SJSA1 (cell line): ENCODE measurements at places on chromosomes 11 and 22.
A peak's percentile ranks its signal among the peaks of the same experiment; 100 is the strongest.

DNA sequence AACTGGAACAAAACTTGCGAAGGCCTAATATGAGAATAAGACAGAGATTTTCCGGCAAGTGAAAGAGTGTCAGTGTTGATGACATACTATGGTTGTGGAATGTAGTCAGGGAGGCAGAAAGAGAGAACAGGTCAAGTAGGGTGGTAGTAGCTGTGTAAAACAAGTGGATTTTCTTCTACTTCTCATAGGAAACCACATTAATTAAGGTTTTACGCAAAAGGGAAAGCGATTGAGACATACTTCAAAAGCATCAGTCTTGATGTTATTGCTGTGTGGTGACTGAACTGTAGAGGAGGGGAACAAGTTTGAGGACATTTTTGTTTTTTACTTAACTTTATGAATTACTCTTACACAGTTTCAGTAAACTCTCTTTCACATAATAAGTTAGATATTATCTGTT, 186.0 kb upstream of the CNTN5 start:
- DNase-seq, result no peak

DNA sequence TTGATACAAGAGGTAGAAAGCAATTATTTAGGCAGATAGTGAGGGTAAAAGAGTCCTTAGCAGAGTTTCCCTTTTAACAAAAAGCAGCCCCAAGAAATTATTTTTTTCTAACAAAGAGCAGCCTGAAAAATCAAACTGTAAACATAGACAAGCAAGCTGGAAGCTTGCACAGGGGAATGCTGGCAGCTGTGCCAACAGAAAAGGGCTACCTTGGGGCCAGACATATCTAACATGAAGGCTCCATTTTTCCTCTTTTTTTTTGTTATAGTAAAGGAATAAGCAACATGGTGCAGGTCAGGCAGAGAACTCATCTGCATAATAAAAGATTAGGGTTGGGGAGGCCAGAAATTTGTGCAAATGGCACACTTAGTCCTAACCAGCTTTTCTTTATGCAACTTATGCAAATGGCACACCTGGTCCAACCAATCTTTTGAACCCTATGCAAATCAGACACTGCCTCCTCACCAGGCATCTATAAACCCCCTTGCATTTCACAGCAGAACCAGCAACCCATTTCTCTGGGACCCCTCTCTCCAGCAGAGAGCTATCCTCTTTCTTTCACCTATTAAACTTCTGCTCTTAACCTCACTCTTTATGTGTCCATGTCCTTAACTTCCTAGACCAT, 41.8 kb downstream of the PDGFD start:
- no peak for DNase-seq

DNA sequence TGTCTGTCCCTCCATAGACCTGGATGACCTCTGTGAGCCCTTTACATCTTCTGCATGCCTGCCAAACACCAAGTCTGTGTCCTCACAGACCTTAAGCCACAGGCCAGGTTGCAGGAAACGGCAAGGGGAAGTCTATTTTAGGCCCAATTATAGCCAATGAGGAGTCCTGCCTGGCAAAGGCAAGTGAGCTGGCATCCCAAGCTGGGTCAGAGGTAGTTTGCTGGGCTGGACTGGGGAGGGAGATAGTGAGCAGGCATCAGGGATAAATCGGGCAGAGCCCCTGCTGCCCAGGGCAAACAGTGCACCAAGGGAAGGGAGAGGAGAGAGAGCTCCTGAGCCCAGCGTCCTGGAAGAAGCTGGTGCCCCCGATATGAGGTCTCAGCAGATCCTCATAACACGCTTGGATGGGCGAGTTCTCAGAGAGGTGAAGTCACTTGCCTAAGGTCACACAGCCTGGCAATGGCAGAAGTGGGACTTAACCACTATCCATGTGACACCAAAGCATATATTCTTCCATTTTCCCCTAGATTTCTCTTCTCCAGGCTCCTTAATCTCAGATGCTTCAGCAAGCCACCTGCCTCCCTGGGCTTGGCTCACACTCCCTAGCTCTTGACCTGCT, 3.7 kb upstream of the RELT start:
- DNase-seq, result no peak

- no peak for DNase-seq
Observed at GRCh38 chr11:133821776-133822175, 23.5 kb downstream of the SPATA19 start.

- DNase-seq, result no peak
Observed at GRCh38 chr11:50298182-50298988, 265.7 kb downstream of the OR4C45 start.

DNA sequence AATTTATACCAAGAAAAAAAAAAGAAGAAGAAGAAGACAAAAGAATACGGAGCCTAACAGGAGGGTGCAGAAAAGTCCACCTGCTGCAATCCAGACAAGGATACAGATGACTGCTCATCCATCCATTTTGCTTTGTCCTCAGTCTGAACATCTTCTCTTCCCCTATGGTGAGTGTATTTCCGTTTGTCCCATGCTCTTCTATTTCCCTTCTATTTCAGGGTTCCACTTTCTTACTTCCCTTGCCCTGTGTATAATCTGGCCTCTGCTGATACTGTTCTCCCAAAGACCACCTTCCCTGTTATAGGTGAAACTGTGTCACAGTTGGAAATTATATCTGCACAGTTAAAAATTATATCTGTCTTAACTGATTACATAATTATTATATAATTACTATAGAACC, 48.7 kb upstream of the USP47 start:
- no peak for DNase-seq

- no peak for DNase-seq
Observed at GRCh38 chr11:119716582-119717498, 12.2 kb downstream of the NECTIN1 start.

- no peak for DNase-seq
Observed at GRCh38 chr11:92286709-92287108, 62.1 kb downstream of the FAT3 start.

GRCh38 chr11:59429924-59430516, 3.8 kb upstream of the OR5A2 start:
- no peak for DNase-seq

DNA sequence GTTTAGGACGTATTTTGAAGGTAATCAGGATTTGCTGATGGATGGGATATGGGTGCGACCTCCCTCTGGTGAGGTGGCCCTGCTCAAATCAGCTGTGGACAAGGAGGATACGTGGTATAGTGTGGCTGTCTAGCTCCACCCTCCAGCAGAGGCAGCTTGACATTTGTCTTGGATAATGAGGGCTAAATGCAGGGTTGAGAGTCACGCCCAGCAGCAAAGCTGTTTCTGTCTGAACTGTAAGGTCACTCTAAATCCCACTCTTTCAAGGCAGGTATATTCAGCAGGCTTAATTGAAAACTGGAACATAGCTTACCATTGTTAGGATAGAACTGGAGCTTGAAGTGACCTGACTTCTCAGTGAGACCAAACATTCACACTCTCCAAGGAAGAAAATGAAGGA, 98.7 kb downstream of the SWAP70 start:
- DNase-seq, result no peak

GRCh38 chr11:124961972-124962609, 8.1 kb downstream of the CCDC15 start:
- no peak for DNase-seq

DNA sequence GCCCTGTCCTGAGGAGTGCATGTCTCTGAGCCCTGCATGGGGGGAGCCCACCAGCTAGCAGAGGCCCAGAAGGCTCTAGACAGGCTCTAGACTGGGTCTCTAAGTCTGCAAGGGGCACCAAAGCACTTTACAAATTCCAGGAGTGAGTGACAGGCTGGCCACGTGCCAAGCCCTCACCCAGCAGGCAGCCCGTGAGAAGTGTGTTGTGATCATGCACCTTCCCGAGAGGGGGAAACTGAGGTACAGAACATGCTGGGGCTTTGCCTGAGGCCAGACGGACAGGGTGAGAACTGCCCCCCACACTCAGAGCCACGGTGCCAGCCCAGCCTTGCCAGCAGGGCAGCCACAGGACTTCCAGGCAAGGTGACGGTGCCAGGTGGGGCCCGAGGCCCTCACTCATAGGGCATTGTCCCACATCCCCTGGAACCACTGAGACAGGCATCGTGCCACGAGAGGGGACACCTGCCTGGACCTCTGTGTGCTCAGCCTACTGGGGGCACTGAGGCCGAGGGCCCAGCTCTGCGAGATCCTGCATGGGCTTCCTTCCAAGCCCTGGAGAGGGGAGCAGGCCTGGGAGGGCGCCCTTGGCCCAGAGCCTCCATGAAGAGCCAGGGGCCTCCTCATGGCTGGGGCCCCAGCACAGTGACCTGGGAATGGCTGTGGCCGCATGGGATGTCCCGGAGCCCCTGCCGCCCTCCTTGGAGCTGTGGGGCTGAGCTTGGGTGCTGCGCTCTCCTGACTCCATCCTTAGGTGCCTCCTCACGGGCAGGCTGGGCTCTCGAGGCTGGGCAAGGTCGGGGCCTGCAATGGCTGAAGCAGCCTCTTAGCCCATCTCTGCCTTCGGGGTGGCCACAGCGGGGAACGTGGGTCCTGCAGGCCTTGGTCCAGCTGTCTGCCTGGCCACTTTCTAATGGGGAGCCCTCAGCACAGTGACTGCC, 121.5 kb downstream of the KCNQ1OT1 start:
- DNase-seq, result no peak

GRCh38 chr22:44894782-44895181, 115.0 kb downstream of the PHF21B start:
- DNase-seq, result peak; percentile 44

GRCh38 chr11:131099013-131099412, 182.7 kb upstream of the SNX19 start:
- DNase-seq, result peak; percentile 6

DNA sequence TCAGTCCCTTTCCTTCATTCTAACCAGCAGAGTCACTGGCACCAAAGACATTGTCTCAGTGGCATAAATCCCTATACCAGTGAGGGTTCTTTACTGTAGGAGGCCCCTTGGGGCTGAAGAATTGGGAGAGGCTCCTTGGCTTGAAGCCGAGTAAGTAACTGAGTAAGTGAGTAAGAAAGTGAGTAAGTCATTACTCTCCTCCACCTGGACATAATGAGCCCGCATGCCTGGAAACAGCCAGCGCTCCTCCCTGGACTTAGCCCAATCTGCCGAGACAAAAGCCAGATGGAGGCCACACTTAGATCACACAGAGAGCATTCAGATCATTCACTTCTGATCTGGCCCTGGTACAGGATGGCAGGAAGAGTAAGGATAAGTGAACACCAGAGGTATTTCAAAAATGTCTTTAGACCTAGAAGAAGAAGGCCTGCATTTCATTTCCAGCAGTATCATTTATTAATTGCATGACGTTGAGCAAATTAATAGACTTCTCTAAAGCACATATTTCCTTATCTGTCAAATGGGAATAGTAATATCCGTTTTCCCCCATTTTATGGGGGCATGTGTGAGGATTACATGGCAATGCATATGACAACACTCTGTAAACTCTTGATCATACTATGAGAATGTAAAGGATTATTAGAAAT, 8.2 kb upstream of the MICAL3 start:
- peak; percentile 74 for DNase-seq

DNA sequence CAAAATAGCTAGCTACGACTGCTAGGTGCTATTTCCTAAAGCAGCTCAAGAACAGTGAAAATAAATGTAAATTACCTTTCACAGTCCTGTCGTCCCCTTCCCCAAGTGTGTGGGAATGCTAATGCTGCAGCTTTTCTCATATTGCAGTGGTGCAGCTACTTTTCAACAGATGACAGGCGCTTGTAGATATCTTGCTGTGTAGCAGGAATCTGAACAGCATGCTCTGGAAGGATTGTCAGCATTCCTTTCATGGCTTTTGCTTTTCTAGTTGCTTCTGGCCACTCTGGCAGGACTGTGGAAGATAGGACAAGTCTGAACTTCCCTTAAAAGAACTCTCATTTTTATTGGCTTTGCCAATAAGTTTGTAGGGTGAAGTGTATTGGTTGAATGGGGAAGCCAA, 18.8 kb downstream of the FAR1 start:
- DNase-seq, result no peak

DNA sequence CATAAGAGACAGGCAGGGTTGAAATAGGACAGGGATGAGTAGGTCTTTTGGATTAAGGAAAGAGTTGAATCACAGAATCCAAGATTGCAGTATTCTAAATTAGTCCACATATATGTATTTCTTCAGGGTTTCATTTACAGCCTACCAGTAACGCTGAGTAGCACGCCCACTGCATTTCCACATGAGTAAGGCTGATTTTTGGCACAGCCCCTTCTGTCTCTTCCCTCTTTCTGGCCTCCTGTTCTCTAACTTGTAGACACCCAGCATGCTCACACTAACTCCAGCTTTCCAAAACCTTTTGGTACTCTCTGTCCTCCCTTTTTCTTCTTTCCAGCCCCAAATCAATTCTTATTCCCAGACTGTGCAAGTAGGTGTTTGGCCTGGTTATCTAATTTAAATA, 3.7 kb upstream of the SIK2 start:
- DNase-seq, result no peak

- no peak for DNase-seq
Observed at GRCh38 chr11:117337076-117337475, 9.4 kb downstream of the CEP164 start.

- no peak for DNase-seq
Observed at GRCh38 chr11:123318623-123319022, 111.4 kb upstream of the GRAMD1B start.

DNA sequence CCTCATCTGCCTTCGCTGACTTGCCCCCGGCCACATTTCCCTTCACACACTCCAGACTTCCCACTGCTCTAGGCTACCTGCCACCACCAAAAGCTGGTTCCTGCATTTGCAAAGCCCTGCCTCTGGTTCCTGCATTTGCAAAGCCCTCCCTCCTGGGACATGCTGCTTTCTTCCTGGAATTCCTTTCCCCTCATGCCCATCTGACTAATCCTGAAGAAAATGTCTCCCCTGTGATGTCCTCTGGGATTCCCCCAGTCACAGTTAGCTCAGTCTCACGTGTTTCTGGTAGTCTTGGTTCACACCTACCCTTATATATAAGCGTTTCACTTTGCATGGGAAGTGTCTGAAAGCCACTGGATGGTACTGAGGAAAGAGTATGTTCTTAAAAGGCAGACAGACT, 206.9 kb downstream of the DBX1 start:
- peak; percentile 8 for DNase-seq

DNA sequence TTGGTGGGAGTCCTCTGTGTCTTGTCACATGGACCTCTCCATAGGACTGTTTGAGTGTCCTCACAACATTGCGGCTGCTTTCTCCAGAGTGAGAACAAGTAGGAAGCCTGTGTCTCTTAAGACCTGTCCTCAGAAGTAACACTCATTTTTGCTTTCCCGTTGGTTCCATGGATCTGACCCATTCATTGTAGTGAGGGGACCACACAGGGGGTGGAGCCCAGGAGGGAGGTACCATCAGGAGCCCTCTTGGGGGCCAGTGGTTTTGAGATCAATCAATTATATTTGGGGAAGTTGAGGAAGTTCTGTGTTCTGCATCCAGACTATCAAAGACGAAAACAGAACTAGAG, 5.4 kb upstream of the ELFN2 start:
- no peak for DNase-seq
